ENCODE measurements at places on chromosomes 12 and 14.

DNA sequence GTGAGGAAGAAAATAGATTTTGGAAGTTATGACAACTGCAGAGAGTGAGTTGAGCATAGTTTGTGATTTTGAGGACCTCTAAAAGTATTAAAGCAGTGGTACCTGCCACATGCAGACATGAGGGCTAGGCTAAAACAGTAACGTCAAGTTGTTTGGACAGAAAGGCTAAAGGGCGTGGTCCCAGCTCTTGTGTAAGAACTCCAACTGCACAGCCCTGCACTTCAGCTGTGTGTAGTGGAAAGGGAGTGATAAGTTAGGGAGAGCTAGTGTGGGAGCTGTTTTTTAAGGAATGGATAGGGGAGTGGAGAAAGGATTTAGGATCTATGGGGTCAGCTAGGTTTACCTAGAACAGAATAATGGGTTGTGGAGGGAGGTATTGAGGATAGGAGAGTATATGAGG lies 39.5 kb downstream of the TESPA1 start:
- DNase-seq = no peak

GRCh38 chr14:104601786-104602185 lies 2.8 kb downstream of the TMEM179 start:
- DNase-seq = no peak

DNA sequence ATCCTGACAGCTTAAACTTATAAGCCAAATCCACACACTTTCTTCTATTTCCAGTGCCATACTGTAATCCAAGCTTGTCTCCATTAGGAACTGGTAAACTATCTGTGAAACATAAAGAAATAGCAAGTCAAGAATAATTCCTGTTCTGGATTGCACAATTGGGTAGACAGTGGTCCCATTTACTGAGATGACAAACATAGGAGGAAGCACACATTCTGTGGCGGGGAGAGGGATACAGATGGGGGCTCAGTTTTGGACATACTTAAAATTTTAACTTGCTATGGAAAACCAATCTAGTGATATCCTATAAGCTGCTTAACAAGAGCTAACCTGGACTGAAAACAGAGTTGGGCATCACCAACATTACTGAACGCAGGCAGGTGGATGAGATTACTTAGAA lies 16.3 kb downstream of the MAP4K5 start:
- no peak for DNase-seq

- no peak for DNase-seq
These were observed 395.0 kb downstream of the FOXG1 start for GRCh38 chr14:29161593-29161992.

All from stimulated activated CD4-positive, alpha-beta T cell treated with anti-CD3 and anti-CD28 coated beads, Interleukin-12 subunit alpha, Interleukin-12 subunit beta, amount 100 ng/mL, for 48 hours (primary cell).